ENCODE measurements at places on chromosomes 6 and 20.

GRCh38 chr6:21277601-21278374 lies 315.8 kb upstream of the SOX4 start:
- DNase-seq: no peak

DNA sequence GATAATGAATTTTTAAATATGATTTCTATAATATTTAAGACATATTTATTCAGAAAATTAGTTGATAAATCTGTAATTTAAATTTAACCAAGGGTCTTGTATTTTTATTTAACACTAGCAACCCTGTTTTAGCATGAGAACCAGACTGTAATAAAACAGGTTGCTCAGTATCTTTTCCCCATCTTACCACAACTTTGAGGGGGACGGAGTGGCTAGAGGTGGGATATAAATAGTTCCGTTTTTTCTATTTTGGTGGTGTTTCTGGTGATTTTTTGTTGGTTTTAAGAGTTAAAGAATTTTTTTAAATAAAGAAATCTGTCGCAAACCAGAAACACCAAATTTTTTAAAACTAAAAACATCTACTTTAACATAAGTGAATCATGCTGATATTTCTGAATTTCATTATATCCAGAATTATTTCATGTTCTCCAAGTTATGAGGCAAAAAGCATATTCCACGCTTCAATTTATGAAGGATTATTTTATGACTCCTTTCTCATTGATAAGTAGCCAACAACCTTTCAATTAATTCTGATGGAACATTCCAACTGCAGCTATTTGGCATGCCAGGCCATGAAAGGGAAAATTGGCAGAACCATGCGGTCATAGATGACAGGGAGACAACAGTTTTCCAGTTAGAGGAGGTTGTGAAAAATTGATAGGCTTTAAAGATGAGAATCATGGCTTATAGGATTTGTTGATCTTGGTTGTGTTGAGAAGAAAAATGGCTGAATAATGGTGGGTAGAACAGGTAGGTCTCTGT lies 151.9 kb upstream of the CARMIL1 start:
- DNase-seq: no peak

- no peak for DNase-seq
Observed at GRCh38 chr6:118316796-118317384, 231.2 kb upstream of the PLN start.

GRCh38 chr6:170037541-170038250 lies 253.2 kb downstream of the DLL1 start:
- peak; percentile 4 for DNase-seq

DNA sequence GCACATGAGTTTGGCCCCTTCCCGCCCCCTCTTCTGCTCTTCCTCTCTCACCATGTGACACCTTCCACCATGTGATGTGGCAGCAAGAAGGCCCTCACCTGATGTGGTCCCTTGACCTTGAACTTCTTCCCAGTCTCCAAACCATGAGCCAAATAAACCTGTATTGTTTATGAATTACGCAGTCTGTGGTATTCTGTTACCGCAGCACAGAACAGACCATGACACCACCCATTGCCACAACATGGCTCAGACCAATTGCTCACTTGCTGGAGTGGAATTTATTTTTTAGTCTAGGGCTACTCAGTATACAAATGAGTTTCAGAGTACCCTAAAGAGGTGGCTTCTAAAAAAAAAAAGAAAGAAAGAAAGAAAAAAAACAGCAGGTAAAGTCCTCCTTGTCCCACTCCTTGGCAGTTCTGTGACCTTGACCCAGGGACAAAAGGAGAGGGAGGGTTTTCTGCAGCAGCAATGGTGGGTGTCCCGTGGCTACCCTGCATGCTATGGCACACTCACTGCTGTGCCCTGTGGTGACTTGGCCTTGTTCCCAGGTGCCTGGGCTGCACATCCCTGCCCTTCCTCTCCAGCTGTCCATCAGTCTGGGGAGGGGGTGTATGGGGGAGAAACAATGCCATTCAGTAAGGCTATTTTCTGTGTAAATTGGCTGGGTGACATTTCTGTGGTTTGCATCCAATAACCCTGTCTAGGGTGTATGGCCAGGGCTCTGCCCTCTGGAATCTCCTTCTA lies 5.4 kb upstream of the VSX1 start:
- no peak for DNase-seq

DNA sequence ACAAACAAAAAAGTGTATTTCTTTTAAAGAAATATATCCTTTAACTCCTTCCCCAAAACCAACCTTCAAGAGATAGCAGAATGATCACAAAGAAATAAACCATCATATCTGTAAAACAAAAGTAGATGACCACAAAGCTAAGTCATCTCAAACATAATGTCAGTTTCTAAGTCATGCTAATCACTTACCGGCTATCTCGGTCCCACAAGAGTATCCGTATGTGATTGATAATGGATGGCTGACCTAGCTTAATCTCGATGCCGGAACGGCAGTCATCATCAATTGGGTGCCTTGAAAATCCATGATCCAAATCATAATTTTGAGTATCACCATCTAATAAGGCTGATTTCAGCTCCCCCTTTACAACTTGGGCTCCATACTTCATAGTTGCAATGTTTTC lies 59.7 kb downstream of the BTBD9 start:
- no peak for DNase-seq

- DNase-seq: no peak
Observed at GRCh38 chr6:131130554-131130940, 4.7 kb upstream of the AKAP7 start.

- DNase-seq: peak; percentile 91
Observed at GRCh38 chr6:137013031-137013430, 31.7 kb downstream of the IL20RA start.

GRCh38 chr6:30311101-30311500 lies 15.6 kb upstream of the TRIM39 start:
- no peak for DNase-seq

GRCh38 chr6:96286503-96286902 lies 235.1 kb upstream of the UFL1 start:
- no peak for DNase-seq

- no peak for DNase-seq
Observed at GRCh38 chr6:70314296-70314695, 11.4 kb upstream of the COL9A1 start.

DNA sequence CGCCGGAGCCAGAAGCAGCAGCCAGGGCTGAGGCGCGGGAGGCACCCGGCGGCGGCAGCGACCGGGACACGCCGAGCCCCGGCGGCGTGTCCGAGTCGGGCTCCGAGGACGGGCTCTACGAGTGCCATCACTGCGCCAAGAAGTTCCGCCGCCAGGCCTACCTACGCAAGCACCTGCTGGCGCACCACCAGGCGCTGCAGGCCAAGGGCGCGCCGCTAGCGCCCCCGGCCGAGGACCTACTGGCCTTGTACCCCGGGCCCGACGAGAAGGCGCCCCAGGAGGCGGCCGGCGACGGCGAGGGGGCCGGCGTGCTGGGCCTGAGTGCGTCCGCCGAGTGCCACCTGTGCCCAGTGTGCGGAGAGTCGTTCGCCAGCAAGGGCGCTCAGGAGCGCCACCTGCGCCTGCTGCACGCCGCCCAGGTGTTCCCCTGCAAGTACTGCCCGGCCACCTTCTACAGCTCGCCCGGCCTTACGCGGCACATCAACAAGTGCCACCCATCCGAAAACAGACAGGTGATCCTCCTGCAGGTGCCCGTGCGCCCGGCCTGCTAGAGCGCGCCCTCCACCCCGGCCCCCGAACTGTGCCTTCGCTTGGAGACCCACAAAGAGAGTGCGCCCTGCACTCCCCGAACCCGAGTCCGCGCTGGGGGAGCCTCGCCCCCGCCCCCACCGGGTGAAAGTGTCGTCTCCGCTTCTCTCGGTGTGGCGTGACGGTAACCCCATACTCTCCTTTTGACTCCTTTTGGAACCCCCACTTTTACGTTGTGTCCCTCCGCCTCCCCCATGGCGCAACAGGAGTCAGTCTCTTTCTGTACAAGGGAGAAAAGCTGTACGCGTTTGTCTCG lies 1.6 kb downstream of the INSM1 start:
- DNase-seq: no peak

GRCh38 chr6:53801022-53801421 lies 6.2 kb downstream of the LRRC1 start:
- DNase-seq: no peak

- DNase-seq: no peak
Observed at GRCh38 chr6:75397171-75397570, 96.4 kb downstream of the FILIP1 start.

DNA sequence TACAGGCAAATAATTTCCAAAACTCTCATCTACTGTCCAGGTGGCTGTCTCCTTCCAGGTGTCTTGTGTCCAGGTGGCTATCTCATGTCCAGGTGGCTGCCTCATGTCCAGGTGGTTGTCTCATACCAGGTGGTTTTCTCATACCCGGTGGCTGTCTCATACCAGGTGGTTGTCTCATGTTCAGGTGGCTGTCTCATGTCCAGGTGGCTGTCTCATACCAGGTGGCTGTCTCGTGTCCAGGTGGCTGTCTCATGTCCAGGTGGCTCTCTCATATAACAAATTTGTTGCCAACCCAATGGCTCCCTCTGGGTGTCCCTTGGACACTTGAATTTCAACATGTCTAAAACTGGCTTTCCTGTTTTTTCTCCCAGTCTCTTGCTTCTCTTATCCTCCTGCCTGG lies 14.3 kb upstream of the SLC22A3 start:
- DNase-seq: no peak

DNA sequence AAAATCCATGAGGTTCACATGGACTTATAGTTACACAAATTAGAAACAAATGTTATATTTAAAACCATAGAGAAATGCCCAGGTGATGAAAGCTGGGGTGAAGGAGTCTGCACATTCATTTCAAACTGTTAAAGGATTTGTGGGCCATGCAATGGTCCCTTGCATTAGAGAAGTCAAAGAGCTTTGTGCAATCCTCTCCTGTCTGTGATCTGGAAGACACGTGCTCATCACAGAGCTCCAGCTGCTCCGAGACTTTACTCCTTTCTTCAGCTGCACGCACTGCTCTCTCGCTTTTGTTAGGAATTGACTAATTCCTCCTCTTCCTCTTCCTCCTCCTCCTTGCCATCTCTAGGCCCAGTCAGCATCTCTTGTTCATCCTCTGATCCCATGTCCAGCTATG lies 4.1 kb upstream of the AIF1 start:
- DNase-seq: peak; percentile 42

DNA sequence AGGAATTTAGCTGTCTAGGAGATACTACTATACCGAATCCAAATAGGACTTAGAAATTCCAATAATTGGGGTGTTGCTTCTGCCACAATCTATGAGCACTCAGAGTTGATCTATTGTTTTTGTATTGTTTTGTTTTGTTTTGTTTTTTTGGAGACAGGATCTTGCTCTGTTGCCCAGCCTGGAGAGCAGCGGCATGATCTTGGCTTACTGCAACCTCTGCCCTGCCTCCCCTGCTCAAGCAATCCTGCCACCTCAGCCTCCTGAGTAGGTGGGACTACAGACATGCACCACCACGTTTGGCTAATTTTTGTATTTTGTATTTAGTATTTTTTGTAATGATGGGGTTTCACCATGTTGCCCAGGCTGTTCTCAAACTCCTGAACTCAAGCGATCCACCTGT lies 7.4 kb downstream of the ACSS2 start:
- DNase-seq: no peak

- peak; percentile 30 for DNase-seq
Observed at GRCh38 chr6:105932440-105932839, 153.7 kb upstream of the PRDM1 start.
